ENCODE measurements at places on chromosomes 2 and 18.

DNA sequence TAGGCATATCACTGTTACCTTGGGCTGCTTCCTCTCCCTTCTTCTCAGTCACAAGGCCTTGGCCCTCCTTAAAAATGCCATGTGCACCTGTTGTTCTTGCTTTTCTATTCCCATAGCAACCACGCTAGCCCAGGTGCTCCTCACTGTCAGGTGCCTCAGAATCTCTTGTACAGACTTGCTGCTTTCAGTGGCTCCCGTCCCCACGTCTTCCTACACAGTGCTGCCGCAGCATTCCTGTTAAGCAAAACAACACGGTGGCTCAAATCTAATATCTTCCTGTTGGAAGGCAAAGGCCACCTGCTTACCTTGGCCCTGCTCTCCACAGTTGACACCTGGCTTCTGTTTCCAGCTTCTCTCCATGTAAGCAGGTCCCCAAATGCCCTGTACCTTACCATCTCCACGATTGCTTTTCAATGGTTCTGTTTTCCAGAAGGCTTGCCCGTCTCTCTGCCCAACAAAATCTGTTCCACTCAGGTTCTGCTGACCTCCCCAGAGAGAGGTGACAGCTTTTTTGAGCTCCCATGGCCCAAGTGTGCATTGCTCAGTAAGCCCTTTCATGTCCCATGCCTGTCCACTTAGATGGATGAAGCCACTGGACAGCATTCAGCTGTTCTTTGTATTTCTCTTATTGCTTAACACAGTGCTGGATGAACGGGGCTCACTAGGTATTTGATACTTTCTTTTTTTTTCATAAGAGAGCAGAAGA lies 240.4 kb downstream of the PRKCE start:
- DNase-seq: no peak

GRCh38 chr18:37544217-37544616 lies 21.4 kb downstream of the CELF4 start:
- DNase-seq: no peak

- no peak for DNase-seq
Measured at GRCh38 chr2:5093056-5093455, 599.1 kb upstream of the SOX11 start.

DNA sequence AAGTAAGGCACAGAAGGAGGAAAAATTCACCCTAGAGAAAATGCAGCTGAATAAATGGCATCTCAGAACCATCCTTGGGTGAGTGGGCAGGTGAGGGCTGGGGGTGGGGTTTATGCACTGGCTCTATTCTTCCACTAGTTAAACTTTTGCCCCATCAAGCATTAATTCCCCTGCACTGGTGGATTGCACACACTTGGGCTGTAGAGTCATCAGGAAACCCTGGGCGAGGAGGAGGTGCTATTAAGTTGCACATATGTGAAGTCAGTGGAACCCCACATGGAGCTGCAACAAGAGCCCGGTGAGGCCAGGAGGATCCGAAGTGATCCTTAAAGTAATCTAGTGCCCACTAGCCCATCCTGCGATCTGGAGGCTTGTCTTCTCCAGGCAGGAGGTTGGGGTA lies 6.8 kb upstream of the DNAJB2 start:
- no peak for DNase-seq

GRCh38 chr18:12993439-12993838 lies 2.3 kb downstream of the CEP192 start:
- DNase-seq: no peak

DNA sequence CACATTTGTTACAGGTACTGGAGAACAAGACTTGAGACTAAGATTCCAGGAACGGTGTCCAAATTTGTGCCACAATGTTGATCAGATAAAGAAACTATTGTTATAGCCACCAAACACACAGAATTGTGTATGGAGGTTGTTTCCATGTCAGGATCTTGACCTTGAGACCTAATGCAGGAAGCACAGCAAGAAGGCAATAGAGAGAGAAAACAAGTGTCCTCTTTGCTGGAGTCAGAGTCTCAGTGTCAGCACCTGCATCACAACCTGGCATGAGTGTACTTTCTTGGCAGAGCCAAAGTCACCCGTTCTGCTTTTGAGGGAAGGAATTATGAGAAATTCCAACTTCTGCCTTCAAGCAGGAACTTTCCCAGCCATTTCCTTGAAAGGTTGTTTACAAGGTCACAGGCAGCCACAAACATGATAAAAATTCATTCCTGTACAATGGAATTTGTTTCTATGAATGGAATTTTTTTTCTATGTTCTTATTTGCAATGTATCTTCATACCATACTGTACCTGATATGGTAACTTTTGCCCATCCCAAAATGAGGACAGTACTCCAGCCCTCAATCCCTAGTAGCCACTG lies 118.4 kb downstream of the PKP4 start:
- no peak for DNase-seq

DNA sequence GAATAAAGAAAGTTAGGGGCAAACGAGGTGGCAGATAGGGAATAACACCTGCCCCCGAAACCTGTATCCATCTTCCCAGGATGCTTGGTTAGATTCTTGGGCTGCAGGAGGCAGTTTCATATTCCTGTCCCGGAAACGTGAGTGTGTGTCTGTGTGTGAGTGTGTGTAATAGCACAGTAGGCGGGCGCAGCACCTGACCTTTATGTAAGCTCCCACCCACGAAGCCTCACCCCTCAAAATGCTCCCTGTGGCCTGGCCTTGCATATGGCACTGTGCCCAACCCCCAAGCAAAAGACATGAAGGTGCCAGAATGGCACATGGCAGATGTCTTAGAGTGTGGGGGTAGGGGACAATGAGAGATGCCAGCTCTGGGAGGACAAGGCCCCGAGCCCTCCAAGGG lies 48.9 kb downstream of the EFR3B start:
- no peak for DNase-seq

GRCh38 chr2:68336192-68336591 lies 16.4 kb upstream of the CNRIP1 start:
- DNase-seq: no peak

GRCh38 chr2:160076914-160077313 lies 14.5 kb upstream of the PLA2R1 start:
- DNase-seq: no peak

- no peak for DNase-seq
Measured at GRCh38 chr2:127089478-127090235, 17.3 kb downstream of the BIN1 start.

DNA sequence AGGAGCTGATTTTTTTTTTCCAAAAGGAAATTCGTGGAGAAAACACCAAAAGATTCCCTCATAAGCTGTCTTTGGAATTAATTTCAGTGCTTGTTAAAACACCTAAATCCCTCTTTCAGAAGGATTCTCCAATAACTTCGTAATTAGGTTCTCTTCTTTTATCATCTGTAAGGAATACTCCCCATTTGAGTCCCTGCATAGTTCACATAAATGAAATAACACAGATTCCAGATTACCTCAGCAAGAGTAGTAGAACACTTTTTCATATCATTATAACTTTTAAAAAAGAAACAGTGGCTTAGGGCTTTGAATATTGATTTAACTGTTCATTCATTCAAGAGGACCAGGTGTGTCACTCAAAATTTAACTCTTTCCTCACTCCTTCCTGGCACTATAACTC lies 55.5 kb downstream of the ARHGAP28 start:
- DNase-seq: no peak

DNA sequence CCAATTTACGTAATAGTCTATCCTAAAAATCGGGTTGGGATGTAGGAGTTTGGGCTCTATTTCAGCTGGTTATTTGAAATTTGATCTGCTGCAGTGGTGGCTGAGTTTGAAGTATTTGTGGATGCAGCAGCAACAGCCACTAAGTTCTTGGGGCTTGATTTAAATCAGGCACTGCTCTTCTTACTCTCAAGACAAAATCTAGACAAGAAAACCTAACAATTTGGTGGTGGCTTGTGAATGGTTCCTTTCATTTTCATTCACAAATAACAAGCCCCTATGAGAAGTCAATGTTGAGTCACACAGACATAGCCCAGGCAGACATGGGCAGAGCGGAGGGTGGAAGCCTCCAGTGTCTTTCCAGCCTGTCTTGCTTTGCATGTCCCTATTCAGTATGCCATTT lies 199.3 kb downstream of the LTBP1 start:
- no peak for DNase-seq

DNA sequence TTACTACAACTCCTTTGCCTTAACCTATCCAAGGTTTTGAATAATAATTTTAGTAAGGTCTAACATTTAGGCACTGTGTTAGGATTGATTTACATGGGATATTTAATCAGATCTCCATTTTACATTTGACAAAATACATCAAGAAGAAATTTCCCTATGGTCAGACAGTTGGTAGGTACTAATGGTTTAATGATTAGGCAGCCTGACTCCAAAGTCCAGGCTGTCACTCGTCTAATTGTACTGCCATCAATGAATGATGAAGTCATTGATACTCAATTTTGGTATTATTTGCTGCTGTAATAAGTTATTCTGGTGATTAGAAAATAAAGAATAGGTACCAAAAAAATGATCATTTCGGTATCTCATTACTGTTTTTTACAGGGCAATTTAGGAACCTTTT lies 14.1 kb downstream of the BBS5 start:
- no peak for DNase-seq

- no peak for DNase-seq
Measured at GRCh38 chr2:18721038-18721922, 131.9 kb upstream of the NT5C1B start.

DNA sequence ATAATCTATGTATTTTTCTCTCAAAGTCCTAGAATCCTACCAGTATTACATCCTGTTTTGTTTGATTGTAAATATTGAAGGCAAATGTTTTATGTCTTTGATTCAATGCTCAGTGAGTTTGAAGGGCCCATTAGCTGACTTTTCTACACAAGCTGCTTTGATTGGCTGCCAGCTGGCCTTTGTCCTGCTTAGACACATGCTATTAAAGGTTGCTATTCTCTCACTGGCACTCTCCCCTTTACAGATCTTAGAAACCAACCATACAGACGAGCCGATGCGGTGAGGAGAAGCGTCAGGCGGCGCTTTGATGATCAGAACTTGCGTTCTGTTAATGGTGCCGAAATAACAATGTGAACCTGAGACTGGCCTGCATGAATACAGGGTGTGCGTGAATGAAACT lies 69.7 kb downstream of the PRPF40A start:
- no peak for DNase-seq

DNA sequence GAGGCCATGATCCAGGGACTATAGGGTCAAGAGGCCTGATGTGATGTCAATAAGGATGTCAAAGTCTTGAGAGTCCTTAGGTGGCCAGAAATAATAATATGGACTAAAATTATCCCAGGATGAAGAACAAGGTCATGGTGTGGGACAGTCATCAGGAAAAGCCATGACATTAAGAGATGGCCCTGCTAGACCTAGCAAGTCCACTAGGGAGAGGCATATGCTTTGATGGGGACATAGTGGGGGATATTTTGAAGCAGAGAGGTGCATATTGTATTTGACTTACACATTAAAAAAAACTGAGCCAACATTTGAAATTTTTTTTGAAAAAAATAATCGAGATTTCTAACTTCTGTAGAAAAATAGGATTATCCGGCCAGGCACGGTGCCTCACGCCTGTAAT lies 53.3 kb upstream of the CXCR4 start:
- DNase-seq: no peak

DNA sequence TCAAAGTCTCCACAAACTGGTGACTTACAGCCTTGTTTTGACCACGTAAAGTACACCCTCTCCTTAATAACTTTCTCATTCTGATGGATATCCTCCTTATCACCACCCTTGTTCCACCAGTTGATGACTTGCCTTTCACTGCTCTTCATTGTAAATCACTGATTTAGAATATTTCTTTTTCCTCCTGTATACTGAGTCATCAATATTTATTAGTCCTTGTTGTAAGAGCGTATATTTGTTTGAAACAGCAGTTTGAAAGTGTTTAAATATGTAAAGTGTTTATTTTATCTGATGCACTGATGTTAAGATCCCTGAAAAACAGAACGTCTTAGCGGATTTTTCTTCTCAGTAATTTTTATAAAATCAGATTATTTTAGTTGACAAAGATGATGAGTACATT lies 34.2 kb upstream of the DYSF start:
- DNase-seq: peak; percentile 8

DNA sequence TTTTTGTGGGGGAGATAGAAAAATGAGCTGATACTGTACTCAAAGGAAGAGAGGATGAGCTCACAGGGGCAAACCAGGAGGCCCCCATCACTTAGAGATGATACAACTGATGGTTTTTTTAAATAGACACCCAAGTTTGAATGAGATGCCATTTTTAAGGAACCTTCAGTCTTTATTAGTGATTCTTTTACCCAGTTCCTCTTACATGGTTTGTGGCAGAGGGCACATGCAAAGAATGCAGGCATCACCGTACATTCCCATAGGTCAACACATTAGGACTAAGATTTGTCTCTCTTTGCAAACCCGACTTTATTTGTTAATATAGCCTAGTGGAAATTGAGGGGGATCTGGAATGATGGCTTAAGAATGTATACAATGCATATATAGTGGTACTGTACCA lies 250.9 kb downstream of the ASXL3 start:
- DNase-seq: no peak

GRCh38 chr2:75303227-75303626 lies 103.9 kb upstream of the TACR1 start:
- DNase-seq: no peak

GRCh38 chr2:27681841-27682240 lies 18.2 kb downstream of the SLC4A1AP start:
- no peak for DNase-seq

DNA sequence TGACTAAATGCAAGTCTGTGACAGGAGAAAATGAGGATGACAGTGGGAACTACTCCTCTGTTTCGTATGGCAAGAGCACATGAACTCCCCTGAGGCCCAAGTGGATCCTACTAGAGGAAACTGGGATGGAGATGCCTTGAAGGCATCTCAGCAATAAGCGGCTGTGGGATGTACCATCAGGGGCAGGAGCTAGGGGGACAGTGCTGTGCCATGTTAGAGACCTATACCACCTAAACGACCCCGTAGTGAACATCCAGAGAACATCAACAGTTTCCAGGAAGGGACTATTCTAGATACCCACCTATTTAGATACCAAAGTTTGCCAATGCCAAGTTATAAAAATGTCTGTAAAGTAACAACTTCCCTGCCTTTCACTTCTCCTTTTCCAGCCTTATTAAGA lies 860.8 kb upstream of the ACVR2A start:
- DNase-seq: no peak

GRCh38 chr2:229869226-229869625 lies 52.6 kb downstream of the TRIP12 start:
- no peak for DNase-seq

DNA sequence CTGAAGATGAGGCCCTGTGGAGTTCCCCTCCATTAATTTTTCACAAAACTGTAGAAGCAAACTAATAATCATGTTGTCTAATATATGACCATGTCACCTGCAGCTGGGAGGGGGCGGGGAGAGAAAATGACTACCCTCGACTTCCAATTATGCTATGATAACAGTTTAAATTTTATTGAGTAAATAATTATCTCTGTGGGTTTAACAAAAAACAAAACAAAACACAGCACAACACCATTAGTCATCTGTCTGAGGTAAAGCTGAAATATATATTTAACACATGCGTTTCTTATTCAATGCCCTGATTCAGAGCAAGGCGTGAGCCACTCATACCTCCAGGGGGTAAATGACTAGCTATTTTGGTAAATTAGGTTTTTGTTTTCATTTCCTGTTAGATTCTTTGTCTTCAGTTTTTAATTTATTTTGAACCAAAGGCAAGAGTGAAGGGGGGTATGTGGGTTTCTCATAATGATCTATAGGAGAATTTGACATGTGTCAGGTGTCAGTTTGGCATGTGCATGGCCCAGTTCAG lies 77.4 kb upstream of the ZCCHC2 start:
- no peak for DNase-seq

GRCh38 chr2:172340394-172340793 lies 87.0 kb upstream of the ITGA6 start:
- no peak for DNase-seq

GRCh38 chr2:27988718-27989117 lies 98.2 kb downstream of the BABAM2 start:
- no peak for DNase-seq

GRCh38 chr18:43578706-43579105 lies 301.4 kb upstream of the SYT4 start:
- DNase-seq: no peak
